ENCODE measurements at places on chromosomes 5 and 9. TPM values are rescaled to one million over a fixed set of nuclear protein-coding genes. Genes with fewer than 3 reads are reported as not detected.

Gene MYOZ3
- under 0.01 TPM for total RNA-seq

Gene GADD45G
- 0.65 TPM for total RNA-seq

Gene CER1
- total RNA-seq: not detected

Gene RELL2
- total RNA-seq: 3.9 TPM

Gene NOP16
- 39.2 TPM for total RNA-seq

Gene AK6
- 31.6 TPM for total RNA-seq

Gene TAF11L2
- total RNA-seq: not detected

Gene AMBP
- total RNA-seq: 0.15 TPM

Gene CCL21
- total RNA-seq: not detected

Gene FOXI1
- total RNA-seq: not detected

Gene C9
- total RNA-seq: not detected

Gene PCDHA9
- under 0.01 TPM for total RNA-seq

Gene ENTREP1
- total RNA-seq: 1.6 TPM

Measured in epithelial cell of umbilical artery (primary cell).